ENCODE measurements at places on chromosomes 4 and X.

DNA sequence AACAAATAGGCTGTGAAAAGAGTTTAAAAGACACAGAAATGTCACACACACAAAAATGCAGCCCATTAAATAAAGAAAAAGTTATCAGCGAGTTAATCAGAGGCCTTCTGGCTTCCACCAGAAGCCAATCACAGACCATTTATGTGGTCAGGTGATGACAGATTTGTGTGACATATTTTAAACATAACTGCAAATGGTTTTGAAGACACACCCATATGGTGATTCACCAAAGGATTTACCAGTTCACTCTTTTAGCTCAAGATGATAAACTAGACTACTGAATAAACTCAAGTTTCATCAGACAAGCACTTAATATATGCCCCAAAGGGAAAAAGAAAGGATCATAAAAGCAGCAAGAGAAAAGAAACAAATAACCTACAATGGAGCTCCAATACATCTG, 181.2 kb downstream of the SPANXN4 start:
- no peak for DNase-seq

DNA sequence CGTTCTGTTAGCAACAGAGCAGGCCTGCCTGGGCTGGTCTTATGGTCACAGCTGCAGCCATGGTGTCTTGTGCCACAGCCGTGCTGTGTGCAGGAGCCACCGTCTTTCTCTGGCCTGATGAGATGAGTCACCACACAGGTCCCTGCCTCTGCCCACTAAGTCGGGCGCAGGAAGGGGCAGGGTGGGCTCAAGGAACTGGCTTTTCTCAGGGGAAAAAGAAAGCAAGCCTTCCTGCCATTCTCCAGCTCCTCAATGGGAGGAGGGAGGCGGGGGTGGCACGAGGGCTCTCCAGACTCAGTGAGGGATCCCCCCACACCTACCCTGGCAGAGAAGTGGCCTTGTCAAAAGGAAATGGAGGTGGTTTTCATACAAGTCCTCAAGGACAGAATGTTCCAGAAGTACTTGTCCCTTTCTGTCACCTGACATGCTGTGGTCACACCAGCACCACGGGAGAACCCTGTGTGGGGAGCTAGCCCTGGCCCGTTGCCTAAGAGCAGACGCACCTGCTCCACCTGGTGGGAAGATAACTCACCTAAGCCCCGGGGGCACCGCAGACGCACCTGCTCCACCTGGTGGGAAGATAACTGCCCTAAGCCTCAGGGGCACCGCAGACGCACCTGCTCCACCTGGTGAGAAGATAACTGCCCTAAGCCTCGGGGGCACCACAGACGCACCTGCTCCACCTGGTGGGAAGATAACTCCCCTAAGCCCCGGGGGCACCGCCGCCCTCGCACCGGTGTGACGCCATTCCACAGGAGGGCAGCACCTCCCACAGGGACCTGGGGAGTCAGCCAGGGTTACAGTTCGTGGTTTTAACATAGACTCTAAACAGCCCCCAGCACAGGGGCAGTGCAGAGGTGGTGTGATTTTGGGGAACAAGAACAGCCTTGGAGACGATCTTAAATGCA, 18.5 kb downstream of the UVSSA start:
- DNase-seq = no peak

DNA sequence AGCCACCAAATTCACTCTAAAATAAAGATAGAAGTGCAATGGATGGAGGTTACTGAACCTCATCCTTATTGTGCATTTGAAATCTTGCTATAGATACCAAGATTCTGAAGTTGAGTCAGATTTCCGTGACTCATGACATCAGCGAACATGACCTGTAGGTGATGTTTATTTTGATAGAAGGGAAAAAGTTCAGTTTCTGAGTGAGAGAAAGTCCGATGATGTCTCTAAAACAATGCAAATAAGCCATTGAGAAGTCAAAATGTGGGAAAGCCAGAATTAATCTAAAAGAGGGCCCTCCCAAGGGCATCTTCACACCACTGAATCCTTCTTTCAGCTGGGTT, 20.0 kb downstream of the PHOX2B start:
- DNase-seq = no peak

DNA sequence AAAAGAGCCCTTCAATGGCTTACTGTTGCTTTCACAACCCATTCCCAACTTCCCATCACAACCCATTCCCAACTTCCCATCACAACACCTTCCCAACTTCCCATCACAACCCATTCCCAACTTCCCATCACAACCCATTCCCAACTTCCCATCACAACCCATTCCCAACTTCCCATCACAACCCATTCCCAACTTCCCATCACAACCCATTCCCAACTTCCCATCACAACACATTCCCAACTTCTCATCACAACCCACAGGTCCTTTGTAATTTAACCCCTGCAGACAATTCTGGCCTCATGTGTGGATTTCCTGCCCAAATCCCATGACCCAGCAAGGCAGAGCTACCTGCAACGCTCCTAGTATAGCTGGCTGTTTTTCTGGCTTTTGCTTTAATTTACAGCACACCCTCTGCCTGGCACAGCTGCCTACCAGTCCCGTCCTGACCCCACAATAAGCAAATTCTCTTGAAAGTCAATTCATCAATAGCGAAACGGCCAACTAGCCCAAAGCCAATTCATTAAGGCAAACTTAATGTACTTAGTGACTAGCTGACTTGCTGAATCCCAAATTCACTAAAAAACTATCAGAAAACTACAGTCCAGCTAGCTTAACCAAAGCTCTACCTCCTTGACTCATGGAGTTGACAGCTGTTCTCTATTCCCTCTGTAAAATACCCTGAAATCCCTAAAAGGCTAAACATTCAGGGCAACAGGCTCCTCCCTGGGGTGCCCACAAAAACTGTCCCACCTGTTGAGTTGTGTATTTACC, 75.6 kb downstream of the AFAP1 start:
- DNase-seq = no peak

GRCh38 chrX:54358424-54359211, 772 bp upstream of the WNK3 start:
- no peak for DNase-seq

- DNase-seq = no peak
Measured at GRCh38 chr4:143337600-143338287, 1.1 kb downstream of the GAB1 start.
